ENCODE measurements at places on chromosomes 13 and 19.

- DNase-seq: no peak
These were observed 68.1 kb upstream of the SLC10A2 start for GRCh38 chr13:103134271-103134670.

GRCh38 chr13:27791146-27791900, 960 bp upstream of the GSX1 start:
- DNase-seq: no peak

DNA sequence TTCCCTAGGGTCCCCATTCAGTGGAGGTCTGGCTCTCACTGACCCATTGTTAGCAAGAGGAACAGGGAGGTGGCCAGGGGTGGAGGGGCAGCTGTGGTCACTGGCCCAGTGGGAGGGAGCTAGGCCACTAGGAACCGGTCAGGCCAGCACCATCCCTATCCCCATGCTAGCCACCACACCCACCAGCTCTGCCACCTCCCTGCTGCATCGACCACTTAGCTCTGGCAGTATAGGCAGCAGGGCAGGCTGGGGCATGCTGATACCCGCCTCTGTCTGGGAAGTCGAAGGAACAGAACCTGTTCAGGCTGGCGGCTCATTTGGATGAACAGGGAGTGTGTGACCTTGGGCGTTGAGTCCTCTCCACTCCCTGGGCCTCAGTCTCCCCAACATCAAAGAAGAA, 4.7 kb downstream of the PPP1R13L start:
- no peak for DNase-seq

DNA sequence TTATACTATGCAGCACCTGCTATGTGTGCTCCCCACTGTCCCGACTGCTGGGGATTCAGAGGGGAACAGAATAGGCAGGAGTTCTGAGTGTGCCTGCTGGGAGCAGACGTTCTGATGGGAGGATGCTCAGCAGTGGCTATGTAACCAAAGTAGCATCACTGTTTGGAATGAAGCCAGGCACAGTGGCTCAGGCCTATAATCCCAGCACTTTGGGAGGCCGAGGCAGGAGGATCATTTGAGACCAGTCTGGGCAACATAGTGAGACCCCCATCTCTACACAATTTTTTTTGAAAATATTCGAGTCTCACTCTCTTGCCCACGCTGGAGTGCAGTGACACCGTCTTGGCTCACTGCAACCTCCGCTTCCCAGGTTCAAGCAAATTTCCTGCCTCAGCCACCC, 6.0 kb downstream of the ATG4D start:
- DNase-seq: no peak

DNA sequence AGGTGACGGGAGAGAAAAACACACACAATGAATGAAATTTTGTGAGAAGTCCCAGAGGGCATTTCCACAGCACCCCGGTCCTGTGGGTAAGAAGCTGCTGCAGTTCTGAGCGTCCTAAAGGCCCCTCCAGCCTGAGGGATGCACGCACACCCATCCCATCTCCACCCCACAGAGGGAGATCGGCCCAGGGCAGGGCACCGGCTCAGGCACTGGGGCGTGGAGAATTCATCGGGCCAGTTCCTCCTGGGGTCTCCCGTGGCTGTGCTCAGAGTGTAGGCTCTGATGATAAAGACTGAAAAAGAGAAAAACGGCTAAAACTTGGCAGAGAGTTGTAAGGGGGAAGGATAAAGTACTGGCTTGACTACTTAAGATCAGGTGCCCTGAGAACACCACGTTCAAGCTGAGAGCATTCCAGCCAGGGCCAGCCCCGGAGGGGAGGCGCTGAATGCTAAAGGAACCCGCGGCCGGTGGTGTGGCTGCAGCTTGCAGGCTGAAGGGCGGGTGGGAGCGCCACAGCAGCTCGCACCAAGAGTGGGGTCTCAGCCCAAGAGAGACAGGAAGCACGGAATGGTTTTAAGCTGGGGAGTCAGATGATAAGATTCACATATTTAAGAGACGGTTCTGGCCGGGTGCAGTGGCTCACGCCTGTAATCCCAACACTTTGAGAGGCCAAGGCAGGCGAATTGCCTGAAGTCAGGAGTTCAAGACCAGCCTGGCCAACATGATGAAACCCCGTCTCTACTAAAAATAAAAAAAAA, 121.9 kb upstream of the SPACA7 start:
- no peak for DNase-seq

DNA sequence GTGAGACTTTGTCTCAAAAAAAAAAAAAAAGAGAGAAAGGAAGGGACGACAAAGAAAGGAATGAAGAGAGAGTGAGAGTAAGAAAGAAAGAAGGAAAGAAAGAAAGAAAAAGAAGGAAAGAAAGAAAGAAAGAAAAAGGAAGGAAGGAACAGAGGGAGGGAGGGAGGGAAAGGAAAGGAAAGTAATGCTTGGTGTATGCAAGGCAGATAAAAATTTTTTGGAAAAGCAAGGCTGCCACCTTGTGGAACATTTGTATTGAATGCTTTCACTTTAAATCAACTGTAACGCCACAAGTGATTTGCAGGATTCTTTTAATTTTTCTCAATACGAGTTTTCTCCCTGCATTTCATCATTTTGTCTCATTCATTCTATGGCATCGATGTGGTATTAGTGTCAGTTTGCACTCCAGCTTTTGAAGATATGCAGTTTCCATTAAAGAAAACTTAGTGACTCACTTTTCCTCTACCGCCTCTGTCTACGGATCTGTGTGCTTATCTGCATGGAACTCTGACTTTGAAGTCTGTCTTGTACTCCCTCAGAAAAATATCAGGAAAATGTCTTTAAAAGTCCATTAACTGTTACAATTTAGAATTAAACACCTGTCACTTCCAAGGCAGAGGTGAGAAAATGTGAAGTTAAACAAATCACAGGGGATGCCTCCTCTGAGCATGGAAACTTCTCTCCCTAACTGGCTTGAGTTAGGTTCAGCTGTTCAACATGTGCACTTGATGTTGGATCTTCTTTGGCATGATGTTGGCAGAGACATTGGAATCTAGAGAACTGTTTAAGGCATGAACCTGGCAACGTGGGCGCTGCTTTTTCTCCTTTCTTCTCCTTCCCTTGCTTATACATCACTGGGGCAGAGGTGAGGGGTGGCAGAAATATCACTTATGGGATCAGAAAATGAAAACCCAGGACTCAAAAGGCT, 20.0 kb upstream of the ZDHHC20 start:
- no peak for DNase-seq

DNA sequence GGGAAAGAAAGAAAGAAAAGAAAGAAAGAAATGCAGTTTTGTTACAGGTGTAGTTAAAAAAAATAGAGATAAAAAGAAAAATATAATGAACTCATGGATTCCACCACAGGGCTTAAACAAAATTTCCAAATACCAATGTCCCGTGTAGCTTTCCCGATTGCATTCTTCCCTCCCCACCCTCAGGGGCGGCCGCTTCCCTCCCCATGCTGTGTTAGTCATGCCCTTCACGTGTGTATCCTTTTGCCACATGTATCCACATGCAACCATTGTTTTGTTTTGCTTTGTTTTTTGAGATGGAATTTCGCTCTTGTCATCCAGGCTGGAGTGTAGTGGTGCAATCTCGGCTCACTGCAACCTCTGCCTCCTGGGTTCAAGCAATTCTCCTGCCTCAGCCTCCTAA, 3.6 kb upstream of the KMT5C start:
- no peak for DNase-seq

- no peak for DNase-seq
These were observed 18.1 kb downstream of the DHRS12 start for GRCh38 chr13:51785712-51786424.

DNA sequence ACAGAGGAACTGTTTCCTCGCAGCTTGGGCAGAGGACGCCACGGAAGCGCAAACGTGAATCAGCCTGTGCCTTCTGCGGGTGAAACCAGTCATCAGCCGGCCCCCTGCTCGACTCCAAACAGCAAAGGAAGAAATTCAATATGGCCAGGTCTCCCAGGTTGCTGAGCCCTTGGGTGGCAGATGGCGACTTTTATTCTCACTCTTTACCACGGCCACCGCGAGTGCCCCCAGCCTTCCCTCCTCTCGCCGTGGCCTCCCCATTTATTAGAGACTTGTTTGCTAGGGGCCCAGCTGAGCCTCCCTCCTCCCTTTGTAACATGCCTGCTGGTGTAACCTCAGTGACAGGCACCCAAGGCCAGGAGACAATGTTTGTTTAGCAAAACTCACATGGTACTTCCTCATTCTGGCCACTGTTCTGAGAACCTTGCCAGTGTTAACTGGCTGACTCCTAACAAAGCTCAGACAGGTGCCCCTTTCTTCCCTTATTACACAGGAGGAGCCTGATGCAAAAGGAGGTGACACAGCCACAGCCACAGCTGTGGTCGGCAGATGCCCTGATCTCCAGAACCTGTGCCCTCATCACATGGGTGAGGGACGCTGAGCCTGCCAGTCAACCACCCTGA, 5.8 kb downstream of the RAB20 start:
- no peak for DNase-seq

DNA sequence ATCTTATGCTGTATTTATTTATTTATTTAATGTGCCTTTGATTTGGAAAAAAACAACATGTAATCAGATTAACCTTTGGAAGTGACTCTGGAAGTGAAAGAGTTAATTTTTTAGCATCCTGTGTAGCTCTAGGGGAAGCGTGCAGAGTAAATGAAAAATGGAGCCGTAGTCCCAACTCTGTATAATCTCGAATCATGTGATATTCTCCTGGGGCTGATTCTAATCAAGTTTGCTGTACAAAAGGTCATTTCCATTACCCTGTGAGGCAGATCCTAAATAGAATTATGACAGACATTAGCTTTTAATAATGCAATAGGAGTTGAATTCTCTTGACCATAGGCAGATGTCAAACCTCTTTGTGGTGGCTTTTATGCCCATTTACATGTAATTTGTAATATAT, 238.6 kb upstream of the CSNK1A1L start:
- no peak for DNase-seq

DNA sequence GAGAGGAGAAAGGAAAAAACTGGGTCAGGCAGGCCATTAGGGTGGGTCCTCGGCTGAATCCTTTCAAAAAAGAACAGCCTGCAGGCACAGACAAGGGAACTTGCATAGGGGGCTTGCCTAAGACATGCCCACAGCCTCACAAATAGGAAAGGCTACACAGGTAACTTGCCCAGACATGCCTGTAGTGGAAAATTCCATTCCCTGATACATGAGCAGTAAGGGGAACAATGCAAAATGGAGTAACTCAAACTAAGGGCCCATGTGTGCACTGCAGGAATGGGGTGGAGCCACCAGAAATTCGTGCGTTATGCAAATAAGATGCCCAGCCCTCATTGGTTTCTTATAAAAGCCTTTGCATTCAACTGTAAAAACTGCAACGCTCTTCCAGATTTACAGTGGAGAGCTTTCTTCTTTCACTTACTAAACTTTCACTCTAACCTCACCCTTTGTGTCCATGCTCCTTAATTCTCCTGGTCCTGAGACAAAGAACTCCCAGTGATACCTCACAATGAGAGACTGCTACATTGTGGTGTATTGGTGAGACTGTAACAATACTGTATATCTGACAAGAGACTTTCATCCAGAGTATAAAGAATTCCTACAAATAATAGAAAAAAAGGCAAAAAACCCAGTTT, 59.5 kb upstream of the SLITRK1 start:
- no peak for DNase-seq

- DNase-seq: no peak
These were observed 60.6 kb upstream of the SERP2 start for GRCh38 chr13:44312834-44313551.

DNA sequence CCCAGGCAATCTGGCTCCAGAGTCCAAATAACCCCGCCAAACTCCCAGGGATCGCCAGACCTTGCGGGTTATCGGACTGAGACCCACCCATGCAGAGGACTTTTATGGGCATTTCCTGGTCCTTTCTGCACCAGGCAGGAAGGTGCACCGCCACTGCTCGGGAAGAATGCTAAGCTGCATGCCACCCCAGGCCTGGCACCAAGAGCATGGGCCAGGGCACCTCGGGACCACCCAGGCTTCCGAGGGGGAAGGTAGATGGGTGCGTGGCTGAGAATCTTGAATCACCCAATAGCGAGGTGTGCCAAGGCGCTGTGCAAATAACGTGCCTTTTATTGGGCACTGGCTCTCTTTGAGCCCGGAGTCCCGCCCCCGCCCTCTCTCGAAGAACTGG, 422 bp upstream of the ZNF575 start:
- DNase-seq: peak; percentile 75

DNA sequence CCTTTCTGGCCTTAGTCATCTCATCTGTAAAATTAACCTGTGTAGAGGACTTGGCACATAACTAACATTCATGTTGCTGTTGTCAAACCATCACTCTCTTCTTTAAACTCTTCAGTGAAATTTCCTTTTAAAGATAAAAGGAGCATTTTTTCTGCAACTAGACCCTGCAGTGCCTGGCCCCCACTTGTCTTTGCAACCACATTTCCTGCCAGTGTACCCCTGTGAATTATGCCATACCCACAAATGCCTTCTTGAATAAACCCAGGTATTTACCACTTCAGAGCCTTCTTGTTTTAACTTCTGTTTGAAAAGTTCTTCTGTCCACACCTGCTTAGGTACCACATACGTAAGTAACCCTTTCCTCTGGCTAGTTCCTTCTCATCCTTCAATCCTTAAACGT, 118.8 kb downstream of the CDK8 start:
- no peak for DNase-seq

- no peak for DNase-seq
These were observed at the start of gene HSPB6 for GRCh38 chr19:35756377-35757230. Gene HSPB6 (minus strand): TSS chr19:35757029. CDS start chr19:35757008, 21 bp downstream.

DNA sequence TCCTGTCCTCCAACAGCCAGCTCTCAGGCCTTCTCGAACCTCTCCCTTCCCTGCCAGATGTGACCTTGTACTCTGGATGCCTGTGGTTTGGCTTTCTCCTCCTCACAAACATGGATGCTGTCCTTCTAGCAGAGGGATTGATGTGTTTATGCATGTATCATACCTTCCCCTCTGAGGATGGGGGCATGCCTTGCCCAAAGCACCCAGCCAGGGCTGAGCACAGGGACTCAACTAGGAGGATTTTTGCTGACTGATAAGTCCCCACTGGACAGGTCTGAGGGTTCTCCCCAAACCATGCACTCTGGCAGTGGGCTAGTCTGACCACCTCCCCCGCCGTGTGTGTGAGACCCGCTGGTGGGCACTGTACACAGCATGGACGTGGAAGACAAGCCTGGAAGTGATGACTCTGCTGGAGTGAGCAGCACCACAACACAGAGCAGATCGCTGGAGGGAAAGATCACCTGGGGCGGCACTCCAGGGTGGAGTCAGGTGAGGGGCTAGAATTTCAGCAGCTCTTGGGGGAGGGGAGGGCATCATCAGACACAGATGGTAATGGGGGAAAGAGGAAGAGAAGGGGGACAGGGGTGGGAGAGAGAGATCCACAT, 360.3 kb upstream of the ZNF507 start:
- no peak for DNase-seq

GRCh38 chr13:25819856-25820530, 231.8 kb downstream of the SHISA2 start:
- DNase-seq: no peak

- no peak for DNase-seq
These were observed 113.9 kb upstream of the IRS2 start for GRCh38 chr13:109900320-109900719.

GRCh38 chr19:56710437-56710836, 38.9 kb upstream of the ZNF835 start:
- no peak for DNase-seq

DNA sequence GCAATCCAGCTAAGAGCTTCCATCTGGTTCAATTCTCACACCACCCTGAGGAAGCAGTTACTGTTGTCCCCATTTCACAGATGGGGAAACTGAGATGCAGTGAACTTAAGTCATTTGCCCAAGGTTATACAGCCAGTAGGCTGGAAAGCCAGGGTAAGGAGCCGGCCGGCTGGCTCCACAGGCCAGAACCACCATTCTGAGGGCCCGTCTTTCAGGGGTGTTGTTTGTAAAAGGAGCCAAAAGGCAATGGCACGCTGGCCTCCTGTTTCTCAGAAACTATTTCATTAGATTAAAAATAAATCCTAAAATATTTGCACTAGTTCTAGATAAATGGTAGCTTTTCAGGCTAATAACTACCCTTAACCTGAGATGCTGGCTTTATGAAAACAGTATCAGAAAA, 114.9 kb downstream of the CRYL1 start:
- peak; percentile 12 for DNase-seq
